ENCODE measurements at places on chromosomes 11 and 22. TPM values are rescaled to one million over a fixed set of nuclear protein-coding genes. Genes with fewer than 3 reads are reported as not detected.

The HTR3B gene
- polyA plus RNA-seq = 0.08 TPM

The SLCO2B1 gene
- polyA plus RNA-seq = 7.5 TPM

DNA sequence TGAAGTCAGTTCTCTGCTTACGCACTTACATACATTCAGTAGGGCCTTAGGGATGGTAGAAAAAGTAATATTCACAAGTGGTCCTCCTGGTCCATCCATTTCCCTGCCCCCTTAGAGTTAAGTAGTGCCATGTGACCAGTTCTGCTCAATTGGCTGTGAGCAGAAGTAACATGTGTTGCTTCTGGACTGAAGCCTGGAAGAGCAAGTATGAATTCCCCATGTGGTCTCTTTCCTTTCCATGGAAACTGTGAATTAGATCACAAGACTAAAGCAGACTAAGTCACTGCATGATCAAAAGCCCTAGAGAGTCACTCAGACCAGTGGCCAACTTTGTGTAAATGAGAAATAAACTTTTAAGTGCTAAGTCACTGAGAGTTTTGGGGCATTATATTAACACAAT, 341.7 kb upstream of the CADM1 start:
- DNase-seq = no peak

- DNase-seq = no peak
Measured at GRCh38 chr11:61183645-61184044, 19.7 kb upstream of the PGA3 start.

GRCh38 chr22:23820748-23821211, 18.0 kb downstream of the DERL3 start:
- DNase-seq = no peak

DNA sequence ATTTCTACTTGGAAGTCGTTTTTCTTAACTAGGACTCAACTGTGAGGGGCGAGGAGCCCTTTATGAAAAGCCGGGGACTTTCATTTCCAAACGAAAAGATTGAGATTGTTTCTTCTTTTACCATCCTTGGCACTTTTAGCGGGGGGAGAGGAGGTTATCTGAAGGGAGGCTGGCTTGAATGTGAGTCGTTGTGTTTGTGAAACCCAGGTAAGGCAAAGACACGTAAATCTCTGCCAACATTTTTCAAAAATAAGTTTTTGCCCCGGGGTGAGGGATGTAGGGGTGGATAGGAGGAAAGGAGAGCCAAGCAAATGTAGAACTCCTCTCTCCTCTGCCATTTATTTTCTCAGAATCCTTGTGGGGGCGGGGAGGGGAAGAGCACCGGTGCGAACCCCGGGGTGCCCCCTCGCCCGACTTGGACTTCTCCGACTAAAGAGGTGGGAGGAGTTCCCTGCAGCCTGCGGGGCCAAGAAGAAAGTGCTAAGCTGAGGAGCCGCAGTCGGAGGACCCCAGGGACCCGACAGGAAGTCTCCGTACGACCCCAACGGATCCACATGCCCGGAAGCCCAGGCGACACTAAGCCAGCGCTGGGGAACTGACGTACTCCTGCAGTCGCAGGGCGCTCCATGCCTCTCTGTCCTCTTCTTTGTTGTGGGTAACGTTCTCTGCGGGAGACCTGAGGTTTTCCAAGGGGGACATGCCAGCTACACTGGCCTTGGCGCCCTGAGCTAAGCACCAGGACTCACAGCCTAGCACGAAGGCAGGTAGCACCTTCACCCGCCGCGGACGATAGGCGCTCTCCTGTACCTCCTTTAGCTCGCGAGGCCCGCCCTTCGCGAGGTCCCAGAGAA, 2.4 kb upstream of the WT1 start:
- no peak for DNase-seq

The NXPE1 gene
- polyA plus RNA-seq = not detected

DNA sequence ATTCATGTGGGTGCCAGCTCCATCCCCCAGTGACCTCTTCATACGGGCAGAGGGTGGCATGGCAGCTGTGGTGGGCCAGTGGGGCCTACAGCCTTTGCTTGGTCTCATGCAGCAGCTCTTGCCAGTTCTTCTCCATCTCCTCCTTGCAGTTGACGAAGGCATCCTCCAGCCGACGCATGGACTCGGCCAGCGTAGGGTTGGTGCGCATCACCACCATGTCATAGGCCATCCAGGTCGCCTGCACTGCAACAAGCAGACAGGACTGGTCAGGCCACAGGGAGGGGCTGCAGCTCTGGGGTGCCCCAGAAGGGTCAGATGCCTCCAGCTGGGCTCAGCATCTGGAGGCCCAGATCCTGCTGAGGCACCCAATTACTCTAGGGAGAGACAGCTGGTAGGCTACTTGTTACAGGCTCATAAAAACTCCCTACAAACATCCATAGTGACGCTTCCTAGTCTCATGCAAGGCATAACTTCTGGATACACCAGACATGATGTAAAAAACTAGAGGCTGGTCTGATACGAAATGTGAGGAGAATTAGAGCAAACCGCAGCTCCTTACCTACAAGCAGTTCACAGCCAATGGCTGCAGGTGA, 5.6 kb downstream of the KLHDC7B start:
- DNase-seq = no peak

DNA sequence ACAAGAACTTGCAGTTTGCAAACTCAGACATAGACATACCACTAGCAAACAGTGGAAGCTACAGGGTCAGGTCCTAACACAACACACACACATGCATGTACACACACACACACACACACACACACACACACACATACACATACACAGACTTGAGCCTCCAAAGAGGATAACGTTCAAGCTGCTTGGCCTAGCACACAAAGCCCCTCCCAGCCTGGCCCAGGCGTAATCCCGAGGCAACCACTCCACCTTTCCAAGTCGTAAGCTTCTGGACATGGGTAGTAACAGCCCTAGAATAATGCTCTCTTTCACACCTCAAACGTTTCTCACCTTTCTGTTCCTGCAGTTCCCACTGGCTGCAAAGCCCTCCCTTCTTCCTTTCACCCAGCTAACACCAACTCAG, 88.6 kb downstream of the LARGE1 start:
- no peak for DNase-seq

DNA sequence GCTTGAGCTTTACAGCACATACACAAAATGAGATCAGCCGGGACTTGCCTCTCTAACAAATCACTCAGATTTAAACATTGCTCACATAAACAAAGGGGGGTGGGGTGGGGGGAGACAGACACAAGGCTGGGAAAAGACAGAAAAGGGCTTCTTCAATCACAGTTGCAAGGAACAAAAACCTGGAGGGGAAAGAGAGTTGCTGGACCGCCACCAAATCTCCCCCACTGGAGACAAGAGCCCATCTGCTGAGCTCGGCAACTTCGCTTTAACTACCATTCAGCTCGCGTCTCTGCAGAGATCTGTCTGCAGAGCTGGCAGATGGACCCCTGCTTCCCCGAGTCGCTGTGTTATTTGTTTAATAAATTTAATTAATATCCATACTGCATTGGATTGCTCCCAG, 165.0 kb downstream of the RCN1 start:
- no peak for DNase-seq

DNA sequence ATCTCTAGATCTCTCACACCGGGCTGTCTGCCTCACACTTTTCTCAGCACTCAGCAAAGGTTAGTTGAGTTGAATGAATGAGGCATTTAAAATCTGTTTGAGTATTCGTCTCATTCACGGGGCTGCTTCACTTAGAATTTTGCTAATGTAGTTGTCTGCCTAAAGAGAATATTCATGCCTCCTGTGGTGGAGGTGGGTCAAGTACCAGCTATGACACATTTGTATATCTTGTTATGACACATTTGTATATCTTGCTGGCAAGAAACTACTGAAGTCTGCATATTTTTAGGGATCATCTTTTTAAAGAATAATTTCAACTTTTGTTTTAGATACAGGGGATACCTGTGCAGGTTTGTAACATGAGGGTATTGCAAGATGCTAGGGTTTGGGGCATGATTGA, 43.1 kb downstream of the LDLRAD3 start:
- DNase-seq = no peak
